Panc1 (cell line): ENCODE measurements at places on chromosomes 6 and 20. TPM values are rescaled to one million over a fixed set of nuclear protein-coding genes. Genes with fewer than 3 reads are reported as not detected.

MICA gene
- total RNA-seq: 33.9 TPM

DNA sequence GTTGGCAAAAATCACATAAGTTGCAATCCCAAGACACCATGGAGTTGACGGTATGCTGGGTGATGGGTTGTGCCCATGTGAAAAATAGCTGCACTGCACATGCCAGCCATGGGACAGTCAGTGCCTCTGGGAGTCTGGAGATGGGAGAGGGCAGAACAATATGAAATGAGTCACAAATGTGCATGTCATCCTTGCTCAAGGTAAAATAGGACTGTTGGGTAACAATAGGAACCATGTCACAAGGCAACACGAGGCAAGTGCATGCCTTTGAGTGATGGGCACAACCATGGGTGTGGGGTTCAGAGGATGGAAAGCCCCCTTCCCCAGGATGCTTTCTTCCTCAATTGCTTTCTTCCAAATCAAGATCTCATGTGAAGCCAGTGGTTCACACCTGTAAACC, 70.5 kb upstream of the PIM1 start:
- no peak overlapping the region for H3K4me3 ChIP-seq
- no peaks in the 10 kb centered on the region for H3K27me3 ChIP-seq
- no peaks in the 10 kb centered on the region for H3K36me3 ChIP-seq
- no peak overlapping the region for H3K27ac ChIP-seq

- H3K4me1 ChIP-seq: 0 out of 2 replicates have a peak, but pooled peaks cover 2% of the 10 kb centered on the region
- H3K4me3 ChIP-seq: no peak overlapping the region
- no peak for DNase-seq
- H3K36me3 ChIP-seq: peaks cover 3% of the 10 kb centered on the region; the same call in 1 of the 2 replicates
These were observed 4.5 kb upstream of the FASTKD5 start for GRCh38 chr20:3164043-3164762.

ULBP1 gene
- total RNA-seq: 3.1 TPM

- H3K4me1 ChIP-seq: peaks cover 2% of the 10 kb centered on the region; the same call in 1 of the 2 replicates
- no peak overlapping the region for H3K4me3 ChIP-seq
- no peaks in the 10 kb centered on the region for H3K27me3 ChIP-seq
- peaks cover 2% of the 10 kb centered on the region; the same call in 1 of the 2 replicates for H3K36me3 ChIP-seq
These were observed 45.5 kb downstream of the TRAM2 start for GRCh38 chr6:52531396-52531795.

GRCh38 chr6:7561153-7561964, 19.9 kb downstream of the DSP start:
- H3K27ac ChIP-seq: no peak overlapping the region
- DNase-seq: no peak
- no peaks in the 10 kb centered on the region for H3K4me1 ChIP-seq

GRCh38 chr6:130557481-130558112, 191.8 kb downstream of the TMEM200A start:
- no peaks in the 10 kb centered on the region for H3K4me1 ChIP-seq
- H3K27ac ChIP-seq: no peak overlapping the region
- H3K27me3 ChIP-seq: no peaks in the 10 kb centered on the region
- H3K4me3 ChIP-seq: no peak overlapping the region
- no peaks in the 10 kb centered on the region for H3K36me3 ChIP-seq

- no peaks in the 10 kb centered on the region for H3K27me3 ChIP-seq
- H3K36me3 ChIP-seq: no peaks in the 10 kb centered on the region
- no peak overlapping the region for H3K27ac ChIP-seq
- DNase-seq: no peak
- no peaks in the 10 kb centered on the region for H3K4me1 ChIP-seq
These were observed 253.7 kb downstream of the MAFB start for GRCh38 chr20:40435146-40435895.

- no peaks in the 10 kb centered on the region for H3K4me1 ChIP-seq
- no peak for DNase-seq
- H3K27me3 ChIP-seq: no peaks in the 10 kb centered on the region
- H3K4me3 ChIP-seq: no peak overlapping the region
These were observed 42.8 kb downstream of the HEBP2 start for GRCh38 chr6:138446821-138447220.

DNA sequence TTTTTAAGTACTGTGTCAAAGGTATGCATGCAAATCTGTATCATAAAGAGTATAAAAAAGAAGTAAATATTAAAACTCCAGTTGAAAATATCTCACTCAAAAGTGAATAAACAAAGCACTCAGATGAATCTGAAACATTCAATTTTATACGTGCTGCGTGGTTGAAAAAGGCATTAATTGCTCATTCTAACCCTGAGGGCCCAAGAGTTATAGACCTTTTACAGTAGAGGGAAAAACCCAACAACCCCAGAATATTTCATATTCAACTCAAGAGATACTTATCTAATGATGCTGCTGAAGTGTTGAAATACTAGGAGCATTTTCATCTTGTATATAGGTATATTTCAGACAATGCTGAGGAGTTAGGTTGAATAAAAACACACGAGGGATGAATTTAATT, 862.8 kb upstream of the CITED2 start:
- no peaks in the 10 kb centered on the region for H3K36me3 ChIP-seq
- DNase-seq: no peak
- H3K27me3 ChIP-seq: no peaks in the 10 kb centered on the region
- H3K4me1 ChIP-seq: no peaks in the 10 kb centered on the region

- H3K27me3 ChIP-seq: peaks cover 2% of the 10 kb centered on the region; the same call in 1 of the 2 replicates
- no peaks in the 10 kb centered on the region for H3K36me3 ChIP-seq
- H3K4me1 ChIP-seq: no peaks in the 10 kb centered on the region; the same call in 1 of the 2 replicates
- no peak for DNase-seq
These were observed 7.3 kb upstream of the GFRA4 start for GRCh38 chr20:3670511-3670910.

- no peaks in the 10 kb centered on the region for H3K27me3 ChIP-seq
- DNase-seq: no peak
- H3K27ac ChIP-seq: no peak overlapping the region
- H3K4me1 ChIP-seq: no peaks in the 10 kb centered on the region
- H3K36me3 ChIP-seq: no peaks in the 10 kb centered on the region
- no peak overlapping the region for H3K4me3 ChIP-seq
These were observed 141.3 kb downstream of the MAP3K7 start for GRCh38 chr6:90445533-90446108.
